Aorta (tissue), 5 donors: ENCODE measurements at places on chromosomes 11 and 22.

DNA sequence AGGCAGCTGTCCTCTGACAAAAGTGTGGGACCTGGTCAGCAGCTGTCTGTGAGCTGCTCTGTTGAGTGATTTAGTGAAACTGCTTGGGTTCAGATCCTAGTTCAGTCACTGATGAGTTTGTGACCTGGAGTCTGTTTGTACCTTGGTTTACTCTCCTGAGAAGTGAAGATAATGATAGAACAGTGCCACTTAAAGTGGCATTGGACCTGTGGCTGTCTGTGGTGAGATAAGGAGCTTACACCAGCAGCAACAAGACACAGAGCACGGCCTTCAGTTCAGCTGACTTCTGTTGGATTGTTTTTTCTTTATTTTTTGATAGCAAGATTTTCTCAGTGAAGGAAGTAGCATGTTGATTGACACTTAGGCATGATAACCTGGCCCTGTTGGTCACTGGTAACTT is 46.2 kb upstream of the CTTN start:
- DNase-seq, result no peak

GRCh38 chr11:8168485-8169257 is at the start of gene RIC3:
Gene RIC3 (minus strand): TSS chr11:8169025. CDS start chr11:8168989, 36 bp downstream.
- DNase-seq, result peak; percentile 44

- no peak for DNase-seq
These were observed 78.4 kb downstream of the MED15 start for GRCh38 chr22:20585639-20586402.

DNA sequence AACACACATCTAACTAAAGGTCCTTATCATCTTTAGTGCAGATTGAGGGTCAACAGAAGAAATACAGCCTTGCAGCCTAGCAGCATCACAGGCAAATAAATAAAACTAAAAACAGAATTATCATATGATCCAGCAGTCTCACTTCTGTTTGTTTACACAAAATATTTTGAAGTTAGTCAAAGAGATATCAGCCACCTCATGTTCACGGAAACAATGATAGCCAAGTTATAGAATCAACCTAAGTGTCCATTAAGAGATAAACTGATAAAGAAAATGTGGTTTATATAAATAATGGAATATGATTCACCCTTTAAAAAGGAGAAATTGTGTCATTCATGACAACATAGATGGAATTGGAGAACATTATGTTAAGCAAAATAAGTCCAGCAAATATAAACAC is 738.1 kb upstream of the CCDC90B start:
- no peak for DNase-seq

DNA sequence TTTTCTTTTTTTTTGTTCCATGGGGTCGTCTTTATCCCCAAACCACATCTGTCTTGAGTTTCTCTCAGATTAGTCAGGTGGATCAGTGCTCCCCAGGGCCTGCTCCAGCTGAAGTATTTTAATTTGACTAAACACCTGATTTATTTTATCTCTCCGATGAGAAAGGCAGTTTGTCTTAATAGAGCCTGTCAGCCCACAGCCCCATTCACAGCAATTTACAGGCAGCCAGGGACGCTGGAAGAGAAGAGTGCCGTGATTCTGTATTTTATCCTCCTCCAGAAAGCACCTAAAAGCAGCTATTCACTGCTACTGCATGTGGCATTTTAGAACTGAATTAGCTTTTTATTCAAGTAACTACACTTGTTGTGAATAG is 164.5 kb downstream of the SOX6 start:
- DNase-seq, result no peak

- DNase-seq, result no peak
These were observed 7.8 kb upstream of the RRM1 start for GRCh38 chr11:4086575-4087353.

DNA sequence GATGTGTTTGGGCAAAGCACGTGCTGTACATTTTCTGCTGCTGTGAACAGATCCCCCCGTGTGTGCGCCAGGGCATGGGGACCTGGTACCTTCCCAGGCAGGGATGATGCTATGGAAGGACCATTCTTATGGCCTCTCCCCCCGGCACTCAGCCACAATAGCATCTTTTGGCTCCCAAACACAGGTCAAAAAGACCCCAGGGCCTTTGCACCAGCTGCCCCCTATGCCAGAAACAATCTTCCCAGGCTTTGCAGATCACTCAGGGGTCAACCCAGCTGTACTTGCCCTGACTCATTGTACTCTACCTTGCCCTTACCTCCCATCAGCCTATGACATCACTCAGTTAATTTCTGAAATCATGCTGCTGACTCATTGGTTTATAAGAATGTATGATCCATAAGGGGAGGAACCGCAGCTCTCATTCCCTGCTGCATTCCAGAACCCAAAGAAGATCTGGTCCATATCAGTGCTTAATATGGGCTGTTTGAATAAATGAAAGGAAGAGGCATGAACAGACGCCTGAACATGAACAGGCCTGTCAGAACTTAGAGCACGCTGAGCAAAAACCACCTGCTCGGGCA is 100.7 kb downstream of the CELSR1 start:
- DNase-seq, result no peak

GRCh38 chr11:103325686-103326069 is 216.5 kb downstream of the DYNC2H1 start:
- DNase-seq, result no peak

GRCh38 chr11:69088676-69089146 is 40.0 kb downstream of the TPCN2 start:
- no peak for DNase-seq

- DNase-seq, result no peak
These were observed 8.7 kb downstream of the COMMD9 start for GRCh38 chr11:36280531-36280930.

DNA sequence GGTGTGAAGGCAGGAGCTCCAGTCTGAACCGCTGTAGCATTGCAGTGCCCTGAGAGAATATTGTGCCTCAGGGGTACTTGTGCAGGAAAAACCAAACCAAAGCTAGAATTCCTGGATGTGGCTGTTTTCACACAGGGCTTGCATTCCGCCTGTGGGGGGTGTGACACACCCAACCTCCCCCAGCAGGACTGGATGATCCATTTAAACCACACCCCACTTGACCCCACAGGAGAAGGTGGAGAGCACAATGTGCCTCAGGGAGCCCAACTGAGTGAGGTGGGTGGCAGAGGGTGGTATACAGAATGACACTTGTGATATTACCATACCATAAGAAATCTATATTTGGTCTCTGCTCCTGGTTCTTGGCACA is 66.9 kb upstream of the SLC22A12 start:
- no peak for DNase-seq

- DNase-seq, result peak; percentile 98
These were observed 19.6 kb upstream of the CARD10 start for GRCh38 chr22:37538590-37539357.

GRCh38 chr11:24844406-24844805 is 347.6 kb downstream of the LUZP2 start:
- no peak for DNase-seq

DNA sequence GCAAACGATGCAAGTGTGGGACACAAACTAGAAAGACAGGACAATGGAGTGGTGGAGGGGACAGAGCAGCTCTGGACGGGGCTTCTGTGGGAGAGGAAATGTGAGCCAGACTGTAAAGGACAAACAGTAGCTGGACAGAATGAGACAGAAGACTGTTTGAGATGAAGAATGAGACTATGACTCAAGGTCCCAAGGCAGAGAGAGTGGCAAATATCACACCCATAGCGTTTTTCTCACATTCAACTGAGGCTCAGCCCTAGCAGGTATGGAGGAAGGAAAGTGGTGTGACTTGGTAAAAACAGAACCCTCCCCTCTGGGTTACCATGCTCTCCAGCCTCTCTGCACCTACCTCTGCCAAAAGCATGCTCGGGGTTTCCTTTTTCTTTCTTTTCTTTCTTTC is 96.5 kb downstream of the RPL27A start:
- DNase-seq, result no peak
